Gastroesophageal sphincter (tissue), 4 donors: ENCODE measurements at places on chromosomes 13 and 19. TPM values are rescaled to one million over a fixed set of nuclear protein-coding genes. Genes with fewer than 3 reads are reported as not detected.

SYNE4 gene
- total RNA-seq: 0.62 TPM

DNA sequence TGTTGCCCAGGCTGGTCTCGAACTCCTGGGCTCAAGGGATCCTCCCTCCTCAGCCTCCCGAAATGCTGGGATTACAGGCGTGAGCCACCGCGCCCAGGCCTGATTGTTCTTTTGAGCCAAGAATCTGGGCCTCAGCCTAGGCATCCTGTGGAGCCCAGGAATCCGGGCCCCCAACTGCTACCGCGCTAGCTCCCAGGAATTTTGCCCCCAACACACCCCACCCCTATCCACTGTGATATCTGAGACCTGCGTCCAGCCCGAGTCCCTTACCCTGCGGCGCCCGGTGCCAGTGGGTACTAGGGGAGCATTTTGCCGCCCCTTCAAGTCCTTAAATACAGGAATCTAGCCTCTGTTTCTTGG is 838 bp upstream of the MYADM start:
- no peak for ATAC-seq

DNA sequence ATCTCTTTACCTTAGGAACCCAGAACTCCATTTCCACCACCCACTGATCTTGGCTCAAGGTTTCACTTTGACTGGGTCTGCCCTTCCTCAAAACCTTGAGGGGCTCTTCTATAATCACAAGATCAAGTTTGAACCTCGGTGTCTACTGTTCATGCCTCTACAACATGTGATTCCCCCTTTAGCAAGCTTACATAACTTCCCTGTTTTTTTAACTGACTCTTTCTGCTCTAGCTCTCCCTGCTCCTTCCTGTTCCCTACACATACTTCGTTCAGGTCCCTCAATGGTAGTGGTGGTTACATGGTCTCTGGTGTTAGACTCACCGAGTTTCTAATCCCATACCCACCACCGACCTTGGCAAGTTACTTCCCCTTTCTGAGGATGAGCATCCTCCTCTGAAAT is 26.7 kb downstream of the CEACAM8 start:
- no peak for ATAC-seq

- ATAC-seq: no peak
Measured at GRCh38 chr13:43669101-43669500, 117.7 kb downstream of the ENOX1 start.

- ATAC-seq: no peak
Measured at GRCh38 chr13:59413126-59413525, 750.6 kb downstream of the DIAPH3 start.

- no peak for ATAC-seq
Measured at GRCh38 chr19:55119053-55119452, 1.6 kb upstream of the PPP1R12C start.

DNA sequence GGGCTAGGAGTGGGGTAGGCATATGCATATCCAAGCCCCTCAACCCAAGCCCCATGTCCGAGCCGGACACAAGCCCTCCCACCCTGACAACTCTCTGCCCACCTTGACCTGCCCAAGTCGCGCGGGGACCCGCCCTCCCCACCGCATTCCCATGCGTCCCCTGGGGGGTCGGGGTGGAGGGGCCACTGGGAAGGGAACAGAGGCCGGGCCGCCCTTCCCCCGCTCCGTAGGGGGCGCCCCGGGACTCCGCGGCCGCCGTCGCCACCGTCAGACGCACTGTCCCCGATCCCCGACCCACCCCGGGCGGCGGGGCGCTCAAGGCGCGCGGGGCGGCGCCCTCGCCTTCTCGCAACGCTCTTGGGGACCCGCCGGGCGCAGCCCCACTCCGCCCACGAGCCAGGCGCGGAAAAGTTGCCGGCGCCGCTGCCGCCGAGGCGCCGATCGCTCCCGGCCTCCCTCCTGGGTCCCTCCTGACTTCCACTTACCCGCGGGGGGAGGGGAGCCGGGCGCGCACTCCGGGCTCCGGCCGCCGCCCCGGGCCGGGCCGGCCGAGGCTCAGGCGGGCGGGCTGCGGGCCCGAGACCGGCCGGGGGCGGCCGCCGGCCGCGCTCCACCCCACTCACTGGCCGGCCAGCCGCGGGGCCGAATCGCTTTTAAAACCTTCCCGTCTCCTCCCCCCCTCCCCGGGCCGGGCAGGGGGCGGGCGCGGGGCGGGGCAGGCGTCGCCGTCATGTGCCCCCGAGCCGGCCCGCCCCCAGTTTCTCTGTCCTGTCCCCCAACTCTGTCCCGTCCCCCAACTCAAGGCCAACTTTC is 34.4 kb upstream of the NANOS3 start:
- ATAC-seq: peak; percentile 46

DNA sequence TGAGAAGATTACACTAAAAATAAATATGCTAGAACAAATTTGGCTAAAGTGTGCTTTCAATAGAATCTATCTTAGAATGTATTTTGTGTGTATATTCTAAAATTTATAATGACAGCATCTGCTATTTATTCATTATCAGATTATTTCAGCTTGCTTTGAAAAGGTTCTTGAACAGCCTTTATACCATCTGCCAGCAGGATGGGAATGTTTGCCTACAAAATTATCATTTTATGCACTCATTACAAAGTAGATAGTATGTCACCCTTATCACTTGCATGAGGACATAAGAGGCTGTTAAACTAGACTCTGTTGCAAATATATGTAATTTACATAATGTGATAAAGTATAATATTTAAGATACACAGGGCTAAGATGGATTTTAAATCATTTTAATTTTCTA is 1286.9 kb upstream of the PCDH20 start:
- no peak for ATAC-seq

GRCh38 chr19:11485245-11485837 is 4.5 kb upstream of the ELAVL3 start:
- no peak for ATAC-seq

DNA sequence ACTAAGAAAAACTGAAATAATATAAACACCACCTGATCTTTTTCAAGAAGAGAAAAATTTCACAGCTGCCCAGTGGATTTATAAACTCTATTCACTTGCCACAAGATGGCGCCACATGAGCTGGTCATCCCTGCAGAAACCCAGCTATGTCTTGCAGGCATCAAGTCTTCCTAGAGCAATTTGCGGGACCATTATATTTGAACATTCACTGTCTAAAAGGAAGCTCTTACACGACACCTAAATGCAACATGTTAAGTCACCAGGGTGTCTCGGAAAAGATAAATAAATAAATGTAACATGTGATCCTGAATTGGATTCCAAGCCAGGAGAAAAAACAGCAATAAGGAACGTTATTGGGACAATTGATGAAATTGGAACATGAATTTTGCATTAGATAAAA is 20.3 kb upstream of the AKT2 start:
- ATAC-seq: peak; percentile 72

PSG3 gene
- not detected for total RNA-seq

PEX11G gene
- 2.8 TPM for total RNA-seq

DNA sequence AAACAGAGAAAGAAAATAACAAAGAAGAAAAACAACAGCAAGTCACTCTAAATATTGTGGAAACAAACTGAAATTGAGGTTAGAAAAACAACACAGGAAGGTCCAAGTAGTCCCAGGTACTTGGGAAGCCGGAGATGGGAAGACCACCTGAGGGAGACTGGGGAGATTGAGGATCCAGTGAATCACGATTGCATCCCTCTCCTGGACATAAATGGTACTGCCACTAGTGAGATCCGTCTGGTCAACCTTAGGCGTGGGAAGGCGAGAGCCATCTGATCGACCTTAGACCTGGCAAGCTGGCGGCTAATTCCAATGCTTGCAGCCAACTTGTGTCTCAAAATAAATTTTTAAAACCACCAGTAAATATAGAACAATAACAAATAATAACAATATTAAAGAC is 81.9 kb downstream of the ZNF726 start:
- no peak for ATAC-seq

GRCh38 chr19:33781996-33782395 is 14.7 kb upstream of the KCTD15 start:
- no peak for ATAC-seq

DNA sequence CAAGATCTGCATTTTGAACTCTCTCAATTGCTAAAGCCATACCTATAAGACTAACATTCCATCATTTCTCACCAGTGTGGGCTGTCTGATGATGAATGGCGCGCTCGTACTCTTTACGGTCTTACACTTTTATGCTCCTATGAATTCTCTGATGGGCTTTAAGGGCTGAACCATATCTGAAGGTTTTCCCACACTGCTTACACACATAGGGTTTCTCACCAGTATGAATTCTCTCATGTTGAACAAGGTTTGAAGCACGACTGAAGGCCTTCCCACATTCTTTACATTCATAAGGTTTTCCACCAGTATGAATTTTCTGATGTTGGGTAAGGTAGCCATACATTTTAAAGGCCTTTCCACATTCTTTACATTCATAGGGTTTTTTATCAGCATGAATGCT is 18.8 kb upstream of the ZNF607 start:
- ATAC-seq: no peak

GRCh38 chr19:610071-610800 is 20.6 kb downstream of the HCN2 start:
- peak; percentile 10 for ATAC-seq

TTC9B gene
- total RNA-seq: not detected

DNA sequence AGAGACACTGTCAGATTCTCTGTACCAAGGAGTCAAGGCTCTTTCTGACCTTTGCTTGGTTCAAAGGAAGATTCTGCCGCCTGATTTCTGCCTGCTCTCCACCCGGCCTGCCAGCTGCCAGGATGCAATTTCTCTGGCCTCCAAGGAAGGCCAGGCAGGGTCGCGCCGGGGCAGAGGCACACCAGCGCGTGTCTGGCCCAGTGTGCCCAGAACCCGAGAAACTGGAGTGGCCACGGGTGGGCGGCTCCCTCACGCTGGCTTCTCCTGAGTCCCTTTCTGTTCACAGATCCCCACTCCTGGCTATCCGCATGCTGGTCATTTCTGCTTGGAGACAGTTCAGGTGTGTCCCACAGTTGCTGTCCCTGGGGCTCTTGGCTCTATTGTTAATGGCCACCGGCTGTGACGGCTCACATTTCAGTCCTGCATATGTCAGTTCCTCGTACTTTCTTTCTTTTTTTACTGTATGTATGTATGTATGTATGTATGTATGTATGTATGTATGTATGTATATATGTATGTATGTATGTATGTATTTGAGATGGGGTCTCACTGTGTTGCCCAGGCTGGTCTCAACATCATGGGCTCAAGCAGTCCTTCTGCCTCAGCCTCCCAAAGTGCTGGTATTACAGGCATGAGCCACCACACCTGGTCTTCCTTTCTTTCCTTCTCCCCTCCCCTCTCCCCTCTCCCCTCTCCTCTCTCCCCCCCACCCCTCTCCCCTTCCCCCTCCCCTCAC is 16.9 kb downstream of the TMPRSS9 start:
- no peak for ATAC-seq

- ATAC-seq: no peak
Measured at GRCh38 chr19:15508035-15508710, at the start of gene CYP4F22. Gene CYP4F22, plus strand, starts transcription at chr19:15508525. Its CDS starts 16,812 bp downstream, at chr19:15525337.

OR10H1 gene
- not detected for total RNA-seq

ZNF556 gene
- not detected for total RNA-seq

DNA sequence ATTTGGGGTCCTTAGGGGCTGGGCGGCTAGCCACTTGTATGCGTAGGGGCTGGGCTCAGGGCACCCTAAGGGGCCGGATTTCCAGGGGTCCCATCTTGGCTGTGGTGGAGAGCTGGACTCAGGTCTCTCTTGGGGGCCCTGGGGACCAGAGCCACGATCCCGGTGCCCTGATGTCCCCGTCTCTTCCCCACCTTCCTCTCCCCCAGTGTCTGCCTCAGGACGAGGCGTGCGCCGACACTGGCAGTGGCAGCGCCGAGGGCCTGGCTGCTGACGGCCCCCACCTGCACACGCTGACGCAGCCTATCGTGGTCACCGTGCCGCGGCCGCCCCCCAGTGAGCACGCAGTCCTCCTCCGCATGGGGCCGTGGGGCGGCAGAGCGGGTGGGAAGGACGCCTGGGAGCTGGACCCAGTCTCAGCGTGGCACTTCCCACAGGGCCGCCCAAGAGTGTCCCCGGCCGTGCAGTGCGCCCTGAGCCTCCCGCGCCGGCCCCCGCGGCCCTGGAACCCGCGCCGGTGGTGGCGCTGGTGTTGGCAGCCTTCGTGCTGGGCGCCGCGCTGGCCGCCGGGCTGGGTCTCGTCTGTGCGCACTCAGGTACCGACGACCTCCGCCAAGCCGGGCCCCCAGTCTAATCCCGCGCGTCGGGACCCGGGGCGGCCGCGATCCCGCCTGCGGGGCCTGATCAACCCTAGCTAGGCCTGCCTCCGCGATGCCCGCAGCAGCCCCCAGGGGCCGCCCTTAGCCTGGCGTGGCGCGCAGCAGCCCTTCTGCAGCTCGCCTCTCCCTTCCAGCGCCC is 2.7 kb upstream of the SNAPC2 start:
- no peak for ATAC-seq

GRCh38 chr19:53792721-53793433 is 31.2 kb downstream of the NLRP12 start:
- peak; percentile 94 for ATAC-seq

HRC gene
- total RNA-seq: 3.9 TPM

DNA sequence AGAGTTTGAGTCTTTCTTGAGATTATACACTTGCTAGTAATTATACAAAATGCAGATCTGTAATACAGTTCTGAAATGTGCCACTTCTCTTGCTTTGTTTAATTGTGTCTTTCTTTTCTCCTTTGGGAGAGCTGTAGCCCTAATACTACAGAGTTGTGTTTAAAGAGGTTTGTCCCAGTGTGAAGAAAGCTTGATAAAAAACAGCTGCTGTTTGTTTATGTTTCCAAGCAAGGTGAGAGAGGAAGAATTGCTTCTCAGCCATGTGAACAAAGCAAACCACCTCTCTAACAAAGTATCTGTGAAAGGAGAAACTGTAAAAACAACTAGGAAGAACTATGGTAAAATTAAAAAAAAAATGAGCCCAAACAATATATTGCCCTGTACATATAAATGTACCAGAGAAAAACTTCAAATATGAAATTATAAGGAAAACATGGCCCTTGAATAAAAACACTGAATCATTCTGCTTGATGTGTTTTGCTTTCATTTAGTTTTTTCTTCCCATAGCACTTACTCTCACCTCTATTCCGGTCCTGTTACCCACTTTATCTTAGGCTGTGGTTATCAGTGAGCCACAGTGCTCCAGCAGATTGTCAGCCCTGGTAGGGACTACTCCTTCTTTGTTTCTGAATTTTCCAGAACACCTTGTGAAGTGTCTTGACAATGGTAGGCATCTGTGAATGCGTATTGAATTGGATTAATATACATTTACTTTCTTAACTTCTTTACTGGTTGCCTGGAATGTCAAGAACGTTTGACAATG is 257.1 kb downstream of the MTUS2 start:
- ATAC-seq: no peak

DNA sequence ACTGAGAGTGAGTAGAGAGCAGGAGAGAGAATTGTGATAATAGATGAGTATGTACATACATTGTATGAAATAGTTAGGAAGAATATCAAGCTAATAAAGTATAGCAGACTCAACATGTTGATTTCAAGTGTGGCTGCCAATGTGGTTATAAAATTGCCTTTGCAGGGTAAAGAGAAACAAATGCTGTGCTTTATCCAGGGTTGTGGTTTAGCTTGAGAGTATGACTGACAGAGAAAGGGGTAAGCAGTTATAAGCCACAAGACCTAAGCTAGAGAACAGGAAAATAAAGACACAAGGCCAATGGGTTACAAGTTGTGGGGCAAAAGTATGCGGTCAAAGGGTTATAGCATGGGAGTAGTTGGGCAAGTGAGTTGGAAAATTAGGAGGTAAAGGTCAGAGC is 1217.5 kb downstream of the DIAPH3 start:
- no peak for ATAC-seq
